T follicular helper cell (primary cell): ENCODE measurements at places on chromosomes 16 and 17.

DNA sequence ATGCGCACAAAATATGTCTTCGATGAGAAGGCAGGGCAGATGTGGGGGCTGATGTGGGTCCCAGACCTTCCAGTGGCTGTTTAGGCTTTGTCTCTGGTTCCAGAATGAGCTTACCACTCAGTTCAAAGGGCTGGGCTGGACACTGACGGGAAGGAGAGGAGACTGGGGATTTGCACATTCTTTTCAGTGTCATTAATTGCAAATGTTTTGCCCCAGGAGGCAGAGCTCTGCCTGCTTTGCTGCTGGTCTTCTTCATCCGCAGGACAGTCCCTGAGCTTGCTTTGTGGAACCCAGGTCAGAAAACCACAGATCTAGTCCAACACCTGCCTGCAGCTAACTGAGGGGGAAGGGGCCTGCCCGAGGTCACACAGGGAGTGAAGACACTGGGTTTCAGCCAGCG is 20.9 kb downstream of the KCNG4 start:
- no peak for DNase-seq

DNA sequence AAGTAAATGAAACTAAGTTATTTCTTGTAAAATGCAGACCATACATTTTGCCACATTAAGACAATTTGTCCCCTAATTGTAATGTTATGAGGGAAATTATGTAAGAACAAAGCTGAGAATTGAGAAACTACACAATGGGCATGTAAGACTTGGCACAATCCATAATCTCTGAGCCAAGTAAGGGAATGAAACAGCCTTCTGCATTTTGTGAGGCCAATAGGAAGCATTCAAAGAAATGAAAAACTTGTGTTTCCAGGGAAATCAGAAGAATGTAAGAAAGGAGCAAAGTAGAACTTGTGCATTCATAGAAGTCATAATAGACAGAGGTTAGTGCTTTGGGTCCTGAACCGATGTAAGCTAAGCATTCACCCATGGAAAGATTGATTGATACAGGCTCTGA is 1.8 kb downstream of the KRTAP9-4 start:
- no peak for DNase-seq

DNA sequence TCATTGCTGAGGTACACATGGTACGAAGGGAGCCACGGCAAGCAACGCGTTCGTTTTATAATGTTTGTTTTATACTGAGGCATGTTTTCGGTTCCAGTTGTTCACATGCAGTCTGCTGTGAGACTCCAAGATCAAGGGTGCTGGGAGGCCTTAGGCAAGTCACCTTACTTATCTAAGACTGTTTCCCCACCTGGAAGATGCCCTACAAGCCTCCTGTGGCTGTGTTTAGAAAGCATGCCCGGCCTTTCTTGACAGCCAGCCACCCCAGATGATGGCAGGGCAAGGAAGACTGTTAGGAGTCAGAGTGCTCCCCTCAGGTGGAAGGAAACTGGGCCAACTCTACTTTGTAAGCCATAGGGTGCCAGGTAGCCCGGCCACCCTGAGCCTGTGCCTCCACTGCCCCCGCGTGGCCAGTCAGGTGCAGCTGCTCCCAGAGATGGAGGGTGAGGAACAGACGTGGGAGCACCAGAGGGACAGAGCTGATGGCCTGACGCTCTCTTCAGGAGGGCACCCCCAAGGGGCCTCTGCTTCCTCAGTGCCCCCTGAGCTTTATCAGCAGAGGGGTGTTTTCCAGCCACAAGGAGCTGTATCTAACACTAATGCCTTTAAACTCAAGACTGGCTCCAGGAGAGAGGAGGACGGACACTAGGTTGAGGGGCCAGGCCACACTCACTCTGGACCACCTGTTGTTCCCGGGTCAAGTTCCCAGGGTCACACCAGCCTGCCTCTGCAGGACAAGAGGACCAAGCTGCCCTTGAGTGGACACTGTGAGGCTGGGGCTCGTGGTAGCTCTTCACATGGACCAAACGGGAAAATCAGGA is 5.4 kb downstream of the NAT9 start:
- peak; percentile 73 for DNase-seq

DNA sequence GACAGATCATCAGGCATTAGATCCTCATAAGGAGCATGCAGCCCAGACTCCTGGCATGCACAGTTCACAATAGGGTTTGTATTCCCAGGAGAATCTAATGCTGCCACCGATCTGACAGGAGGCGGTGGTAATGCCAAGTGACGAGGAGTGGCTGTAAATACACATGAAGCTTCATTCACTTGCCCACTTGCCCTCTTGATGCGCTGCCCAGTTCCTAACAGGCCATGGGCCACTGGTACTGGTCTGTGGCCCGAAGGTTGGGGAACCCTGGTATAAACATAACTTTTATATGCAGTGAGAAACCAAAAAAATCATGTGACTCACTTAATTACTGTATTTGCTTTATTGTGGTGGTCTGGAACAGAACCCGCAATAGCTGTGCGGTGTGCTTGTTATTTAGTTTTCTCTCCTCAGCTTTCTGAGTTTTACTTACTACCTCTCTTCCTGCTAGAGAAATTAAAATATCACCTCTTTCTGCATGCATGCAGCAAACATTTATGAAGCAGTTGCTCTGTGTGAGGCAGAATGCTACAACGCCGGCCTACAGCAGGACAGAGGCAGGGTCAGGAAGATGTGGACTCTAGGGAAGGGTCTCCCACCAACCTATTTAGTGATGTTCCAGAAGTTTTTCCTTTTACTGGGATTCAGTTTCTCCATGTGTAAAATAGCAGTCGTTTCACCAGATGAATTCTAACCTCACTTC is 151.3 kb downstream of the MAF start:
- DNase-seq, result no peak

DNA sequence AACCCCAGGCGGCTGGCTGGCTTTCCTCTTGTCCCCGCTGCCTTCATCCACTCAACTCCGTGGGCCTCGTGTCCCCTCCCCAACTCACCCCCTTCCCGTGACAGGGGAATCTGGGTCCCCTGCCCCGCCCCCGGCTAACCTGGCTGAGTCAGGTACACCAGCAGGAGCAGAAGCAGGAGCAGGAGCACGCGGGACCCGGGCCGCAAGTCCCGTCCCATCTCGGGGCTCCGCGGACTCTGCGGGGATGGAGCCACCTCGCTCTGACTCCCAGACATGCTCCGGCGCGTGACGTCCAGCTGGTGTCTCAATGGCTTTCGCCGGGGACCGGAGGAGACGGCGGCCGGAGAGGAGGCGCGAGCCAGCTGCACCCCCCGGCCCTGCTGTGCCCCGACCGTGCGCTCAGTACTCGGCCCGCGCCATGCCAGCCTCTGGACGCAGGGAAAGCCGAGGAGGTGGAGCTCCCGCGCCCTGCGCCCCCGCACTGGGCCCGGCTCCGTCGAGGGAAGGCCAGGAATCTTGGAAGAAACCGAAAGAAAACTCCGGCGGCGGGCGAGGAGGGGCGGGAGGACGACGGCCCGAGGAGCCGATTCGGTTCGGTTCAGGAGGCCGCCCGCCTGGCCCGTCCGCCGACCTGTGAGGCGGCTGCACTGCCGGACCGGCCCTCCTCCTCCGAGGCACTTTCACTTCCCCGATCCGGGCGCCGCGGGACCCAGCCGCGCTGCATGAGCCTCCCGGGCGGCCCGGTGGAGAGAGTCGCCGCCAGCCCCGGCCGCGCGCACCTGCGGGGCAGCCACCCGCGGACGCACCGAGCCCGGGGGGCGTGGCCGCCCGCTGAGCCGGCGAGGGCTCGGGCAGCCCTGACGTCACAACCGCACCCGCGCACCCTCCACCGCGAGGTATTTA is at the start of the genes CXCL16 and ZMYND15:
Gene CXCL16 (minus strand): TSS at position 807 of the 903 bp plus-strand sequence. CDS start 589 bp downstream, at position 218.
Gene ZMYND15 (plus strand): TSS at position 712 of the 903 bp plus-strand sequence. CDS start 716 bp downstream, outside the sequence.
- DNase-seq, result peak; percentile 51

GRCh38 chr16:51416926-51417325 is 265.9 kb upstream of the SALL1 start:
- DNase-seq, result no peak

- DNase-seq, result no peak
Measured at GRCh38 chr16:78134944-78135619, 35.6 kb downstream of the WWOX start.

GRCh38 chr17:5700745-5701144 is 116.4 kb upstream of the NLRP1 start:
- no peak for DNase-seq

DNA sequence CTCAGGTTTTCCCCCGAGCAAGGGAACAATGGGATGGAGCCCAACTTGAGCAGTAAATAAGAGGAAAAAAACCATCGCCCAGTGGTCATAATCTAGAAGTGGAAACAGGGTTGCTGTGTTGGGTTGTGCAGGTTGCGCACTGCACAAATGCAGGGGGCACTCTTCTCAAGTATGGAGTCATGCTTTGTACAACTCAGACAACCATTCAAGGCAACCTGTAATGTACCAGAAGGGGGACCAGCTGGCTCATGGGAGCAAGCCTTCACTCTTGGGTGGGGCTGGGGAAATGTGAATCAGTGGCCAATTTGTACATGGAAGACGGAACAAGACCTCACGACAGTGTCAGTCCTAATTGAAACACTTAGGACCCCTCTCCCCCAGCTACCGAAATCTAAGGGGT is 23.9 kb upstream of the LITAF start:
- DNase-seq, result no peak

DNA sequence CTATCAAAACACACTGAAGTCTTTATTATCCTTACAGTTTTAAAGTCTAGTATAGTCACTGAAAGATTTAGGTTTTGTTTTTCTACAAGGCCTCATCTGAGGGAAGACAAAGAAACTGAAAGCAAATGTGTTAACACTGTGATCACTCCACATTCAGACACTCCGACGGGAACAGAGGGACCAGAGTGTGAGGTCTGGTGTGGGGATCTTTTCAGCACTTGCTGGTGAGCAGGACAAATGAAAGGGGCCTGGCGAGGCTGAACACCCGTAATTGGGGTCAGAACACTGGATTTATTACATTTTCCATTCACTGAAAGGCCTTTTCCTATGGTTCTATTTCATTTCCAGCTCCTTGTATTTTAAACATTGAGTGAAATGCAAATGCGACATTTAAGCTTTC is 910.5 kb downstream of the CDH11 start:
- no peak for DNase-seq

DNA sequence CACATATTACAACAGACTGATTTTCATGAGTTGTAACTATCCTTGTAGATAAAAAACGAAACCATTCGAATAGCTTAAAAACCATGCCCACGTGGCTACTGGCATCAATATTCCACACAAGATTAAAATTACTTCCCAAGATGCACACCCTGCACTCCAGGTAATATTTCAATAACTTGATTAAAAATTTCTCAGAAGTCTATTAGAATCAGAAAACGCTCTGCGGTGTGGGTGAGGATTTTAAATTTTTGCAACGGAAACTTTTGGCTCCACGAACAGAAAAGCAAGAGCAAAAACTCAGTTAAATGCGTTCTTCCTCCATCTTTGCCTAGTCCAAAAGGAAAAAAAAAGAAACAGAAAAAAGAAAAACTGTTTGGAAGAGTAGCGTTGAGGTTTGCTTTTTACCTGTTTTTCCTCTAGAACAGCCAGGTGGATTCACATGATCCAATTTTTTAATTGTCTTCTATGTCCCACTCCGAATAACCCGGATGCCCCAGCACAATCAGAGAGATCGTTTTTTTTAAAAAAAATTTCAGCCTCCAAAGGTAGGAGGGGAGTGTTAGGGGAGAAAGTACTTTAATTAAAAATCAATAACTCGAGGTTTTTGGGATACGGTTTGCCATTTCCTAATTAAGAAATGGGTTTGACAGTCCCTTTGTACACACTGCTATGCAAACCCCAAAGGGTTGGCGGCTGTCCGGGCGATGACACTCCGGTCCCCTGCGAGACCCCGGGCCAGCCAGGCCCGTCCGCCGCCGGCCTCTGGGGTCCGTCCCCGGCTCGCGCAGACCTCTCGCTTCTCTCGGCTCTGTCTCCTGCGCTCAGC is 708 bp upstream of the NFAT5 start:
- DNase-seq, result no peak

DNA sequence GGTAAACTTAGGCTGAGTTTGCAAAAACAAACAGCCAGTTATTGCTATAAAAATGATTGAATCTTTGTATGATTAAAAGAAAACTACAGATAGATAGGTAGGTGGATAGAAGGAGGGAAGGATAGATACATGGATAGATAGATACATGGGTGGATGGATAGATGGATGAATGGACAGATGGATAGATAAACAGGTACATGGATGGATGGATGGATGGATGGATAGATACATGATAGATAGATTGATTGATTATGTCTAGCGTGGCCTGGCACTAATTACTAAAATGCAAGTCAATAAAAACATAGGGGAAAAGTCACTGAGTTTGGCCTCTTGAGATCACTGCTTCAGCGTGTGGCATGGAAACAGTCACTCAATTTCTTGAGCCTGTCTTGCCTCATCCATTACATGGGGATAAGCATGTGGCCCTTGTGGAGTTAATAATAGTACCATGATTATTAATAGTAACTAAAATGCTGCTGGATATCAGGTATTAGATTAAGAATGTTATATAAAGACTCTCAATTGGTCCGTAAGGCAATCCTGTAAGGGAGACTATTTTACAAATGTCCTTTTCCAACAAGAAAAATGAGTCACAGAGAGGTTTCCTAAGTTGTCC is 184.9 kb downstream of the HS3ST3A1 start:
- DNase-seq, result no peak

DNA sequence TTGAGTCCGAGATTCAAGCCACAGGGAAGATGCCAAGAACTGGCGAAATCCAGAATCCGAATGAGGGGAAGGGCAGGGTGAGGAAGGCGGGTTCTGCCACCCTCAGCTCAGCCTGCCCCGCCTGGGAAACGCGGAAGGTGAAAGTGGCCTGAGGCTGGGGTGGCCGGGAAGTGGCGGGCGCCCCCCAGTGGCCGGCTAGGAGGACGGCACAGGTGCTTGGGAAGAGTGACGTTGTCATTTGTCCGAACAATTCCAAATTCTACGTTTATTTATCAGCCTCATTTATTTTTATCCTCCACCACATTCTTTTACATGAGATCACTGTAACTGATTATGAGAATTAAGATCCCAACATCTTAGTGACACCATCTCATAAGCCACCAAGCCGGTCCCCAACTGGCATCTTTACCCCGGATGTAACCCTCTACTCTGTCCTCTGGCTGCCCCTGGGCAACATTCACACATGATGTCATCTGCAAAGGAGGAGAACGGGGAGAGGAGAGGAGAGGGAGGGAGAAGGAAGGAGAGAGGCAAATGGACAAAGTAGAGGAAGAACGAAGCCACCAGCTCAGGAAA is 21.3 kb downstream of the SRCIN1 start:
- DNase-seq, result peak; percentile 41

DNA sequence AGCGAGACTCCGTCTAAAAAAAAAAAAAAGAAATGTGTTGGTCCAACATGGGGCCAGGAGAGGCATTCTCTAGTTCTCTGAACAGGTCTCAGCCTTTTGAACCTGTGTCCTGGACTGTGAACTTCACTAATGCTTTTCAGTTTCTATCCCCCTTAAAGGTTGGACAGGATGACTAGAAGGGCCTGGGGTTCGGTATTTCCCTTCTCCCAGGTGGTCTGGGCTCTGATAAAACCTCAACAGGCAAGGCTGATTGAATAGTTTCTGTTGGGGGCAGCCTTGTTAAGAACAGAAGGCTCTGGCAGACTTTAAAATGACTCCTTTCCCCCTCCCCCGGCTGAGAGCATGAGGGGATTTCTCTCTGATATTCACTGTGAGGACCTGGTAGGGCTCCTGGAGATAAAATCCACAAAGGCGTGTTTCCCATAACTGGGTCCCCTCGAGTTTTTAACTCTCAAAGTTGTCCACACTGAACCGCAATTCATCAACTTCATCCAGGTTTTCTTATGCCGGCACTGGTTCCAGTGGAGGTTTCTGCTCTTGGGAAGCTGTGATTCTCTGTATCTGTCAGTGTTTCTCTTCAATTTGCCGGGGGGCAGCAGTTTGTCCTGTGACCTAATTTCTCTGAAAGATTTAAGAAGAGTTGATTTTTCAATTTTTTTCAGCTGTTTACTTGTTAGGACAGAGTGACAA is 91.3 kb downstream of the METRNL start:
- no peak for DNase-seq

GRCh38 chr16:57462978-57463362 is 491 bp downstream of the POLR2C start:
- DNase-seq, result no peak

GRCh38 chr16:55703003-55704001 is 47.5 kb downstream of the SLC6A2 start:
- no peak for DNase-seq
